ENCODE measurements at places on chromosomes 2 and 18.

GRCh38 chr2:40470822-40471813 lies 19.2 kb upstream of the SLC8A1 start:
- DNase-seq = no peak

DNA sequence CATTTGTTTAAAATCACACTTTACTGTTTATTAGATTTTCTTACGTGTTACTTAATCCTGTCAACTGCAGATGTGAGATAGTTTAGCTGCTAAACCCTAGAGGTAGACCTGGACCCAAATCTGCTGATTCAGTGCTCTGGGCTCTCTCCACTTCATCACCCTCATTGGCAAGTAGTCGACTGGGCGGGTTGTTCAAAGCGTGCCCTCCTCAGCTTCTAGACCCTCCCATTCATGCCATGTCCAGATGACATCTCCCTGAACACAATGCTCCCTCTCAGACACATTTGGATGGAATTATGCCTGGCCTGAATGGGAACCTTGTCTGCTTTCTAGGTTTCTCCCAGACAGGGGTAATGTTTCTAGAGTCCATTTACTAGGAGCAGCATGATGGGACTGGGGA lies 43.7 kb downstream of the RPIA start:
- DNase-seq = no peak

GRCh38 chr2:100031604-100032003 lies 110.8 kb downstream of the AFF3 start:
- DNase-seq = no peak

GRCh38 chr18:35029770-35030169 lies 11.4 kb upstream of the MAPRE2 start:
- no peak for DNase-seq

- DNase-seq = no peak
These were observed 9.7 kb upstream of the ZNF516 start for GRCh38 chr18:76504749-76505148.

DNA sequence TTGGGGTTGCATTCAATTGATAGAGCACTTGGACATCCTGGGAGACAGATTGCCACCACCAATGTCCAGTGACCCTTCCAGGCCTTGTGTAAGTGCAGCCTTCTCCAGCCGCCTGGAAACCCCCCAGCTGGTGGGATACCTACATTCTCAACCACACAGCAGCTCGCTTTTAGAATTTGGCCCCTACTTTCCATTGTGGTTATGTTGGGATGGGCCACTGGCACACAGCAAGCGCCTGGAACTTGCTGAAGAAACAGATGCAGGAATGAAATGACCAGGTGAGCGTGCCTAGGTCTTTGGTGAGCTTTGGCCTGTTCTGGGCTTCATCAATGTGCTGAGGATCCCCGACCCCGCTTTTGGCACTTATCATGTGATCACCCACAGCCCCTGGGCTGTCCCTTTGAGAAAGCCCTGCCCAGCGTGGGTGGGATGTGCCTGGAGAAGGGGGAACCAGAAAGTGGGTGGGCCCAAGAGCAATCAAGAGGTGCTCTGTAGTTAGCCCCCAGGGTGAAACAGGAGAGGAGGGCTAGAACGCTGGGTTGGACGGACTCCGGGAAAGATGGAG lies 16.0 kb upstream of the NTSR2 start:
- no peak for DNase-seq

- DNase-seq = no peak
These were observed 40.4 kb upstream of the ARHGEF4 start for GRCh38 chr2:130796290-130796689.

Measured in activated CD4-positive, alpha-beta T cell treated with anti-CD3 and anti-CD28 coated beads for 24 hours (primary cell).